ENCODE measurements at places on chromosomes 3 and 15.

DNA sequence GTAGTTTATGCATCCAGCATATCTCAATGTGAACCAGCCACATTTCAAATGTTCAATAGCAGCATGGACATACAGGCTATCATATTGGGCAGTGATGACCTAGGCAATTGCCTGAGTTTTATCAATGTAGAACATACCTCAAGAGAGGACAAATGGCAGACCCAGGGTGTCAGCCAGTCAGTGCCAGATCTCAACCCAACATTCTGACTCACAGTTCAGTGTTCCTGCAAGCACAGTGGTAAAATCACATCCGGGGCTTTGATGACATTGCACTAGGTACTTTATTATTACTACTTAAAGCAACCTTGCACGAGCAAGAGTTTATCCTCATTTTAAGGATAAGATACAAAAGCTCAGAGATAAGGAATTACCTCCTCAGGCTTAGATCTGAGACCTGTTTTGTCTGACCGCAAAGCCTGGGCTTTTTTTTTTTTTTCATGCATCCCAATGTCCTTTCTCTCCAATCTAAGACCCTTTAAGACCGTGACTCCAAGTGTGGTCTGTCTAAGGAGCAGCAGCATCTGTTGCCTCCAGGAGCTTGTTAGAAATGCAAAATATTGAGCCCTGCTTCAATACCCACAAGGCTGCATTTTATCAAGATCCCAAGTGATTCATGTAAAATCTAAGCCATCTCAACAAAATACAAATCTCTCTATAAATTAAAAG is 60.1 kb downstream of the SLC12A1 start:
- no peak for DNase-seq

DNA sequence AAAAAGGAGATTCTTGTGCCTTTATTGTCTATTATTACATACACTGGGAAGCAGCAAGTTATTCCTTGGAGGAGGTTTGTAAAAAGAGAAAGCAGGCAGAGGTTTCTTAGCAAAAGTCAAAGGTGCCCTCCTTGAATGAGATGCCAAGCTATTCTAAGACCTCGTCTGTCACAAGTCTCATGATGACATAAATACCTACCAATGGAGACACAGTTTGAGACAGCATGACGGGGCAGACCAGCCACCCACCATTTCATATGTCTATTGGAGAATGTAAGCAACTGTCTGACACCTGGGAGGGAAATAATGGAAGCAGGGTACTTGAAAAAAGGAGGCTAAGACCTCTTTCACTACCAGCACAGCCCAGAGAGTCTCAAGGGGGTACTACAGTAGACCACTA is 2.2 kb downstream of the RGMA start:
- no peak for DNase-seq

DNA sequence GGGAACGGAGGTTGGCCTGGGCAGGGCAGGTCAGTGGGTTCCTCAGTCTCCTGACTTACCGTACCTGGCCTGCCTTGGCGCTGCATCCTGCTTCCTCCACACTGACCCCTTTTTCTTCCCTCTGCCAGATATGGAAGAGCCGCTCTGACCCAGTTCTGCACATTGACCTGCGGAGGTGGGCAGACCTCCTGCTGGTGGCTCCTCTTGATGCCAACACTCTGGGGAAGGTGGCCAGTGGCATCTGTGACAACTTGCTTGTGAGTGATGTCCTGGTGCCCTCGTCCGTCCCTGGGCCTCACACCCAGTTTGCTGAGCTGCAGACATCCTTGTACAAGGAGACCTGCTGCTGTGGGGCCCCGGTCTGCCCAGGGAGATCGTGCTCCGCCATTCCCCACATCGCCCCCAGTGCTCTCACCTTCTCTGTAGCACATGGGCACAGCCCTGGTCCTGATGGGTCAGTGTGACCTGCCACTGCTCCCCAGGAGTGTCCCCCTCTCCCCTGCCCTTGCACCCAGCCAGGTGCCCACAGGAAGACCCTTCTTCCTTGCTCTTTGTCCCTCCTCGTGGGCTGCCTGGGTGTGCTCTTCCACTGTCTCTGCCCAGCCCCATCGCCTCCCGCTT is 21.0 kb downstream of the PPCDC start:
- DNase-seq, result no peak

GRCh38 chr15:58078591-58078990 is 13.1 kb upstream of the ALDH1A2 start:
- no peak for DNase-seq

- no peak for DNase-seq
These were observed 122.1 kb downstream of the MCTP2 start for GRCh38 chr15:94353488-94353820.

DNA sequence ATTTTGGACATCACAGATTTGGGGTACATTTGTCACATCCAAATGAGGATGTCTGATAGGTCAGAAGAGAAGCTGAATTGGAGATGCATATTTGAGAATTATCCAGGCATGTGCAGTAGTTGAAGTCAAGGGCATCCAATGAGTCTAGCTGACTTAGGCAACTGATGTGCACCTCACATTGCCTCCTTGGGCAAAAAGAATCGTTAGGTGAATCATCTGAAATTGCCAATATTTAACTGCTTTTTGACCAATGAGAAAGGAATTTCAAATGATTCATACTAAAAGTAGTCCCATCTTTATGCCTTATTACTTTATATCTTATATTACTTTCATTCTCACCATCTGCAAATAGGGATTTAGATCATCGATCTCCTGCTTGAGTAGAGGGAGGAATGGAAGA is 117.7 kb downstream of the CD47 start:
- DNase-seq, result no peak

DNA sequence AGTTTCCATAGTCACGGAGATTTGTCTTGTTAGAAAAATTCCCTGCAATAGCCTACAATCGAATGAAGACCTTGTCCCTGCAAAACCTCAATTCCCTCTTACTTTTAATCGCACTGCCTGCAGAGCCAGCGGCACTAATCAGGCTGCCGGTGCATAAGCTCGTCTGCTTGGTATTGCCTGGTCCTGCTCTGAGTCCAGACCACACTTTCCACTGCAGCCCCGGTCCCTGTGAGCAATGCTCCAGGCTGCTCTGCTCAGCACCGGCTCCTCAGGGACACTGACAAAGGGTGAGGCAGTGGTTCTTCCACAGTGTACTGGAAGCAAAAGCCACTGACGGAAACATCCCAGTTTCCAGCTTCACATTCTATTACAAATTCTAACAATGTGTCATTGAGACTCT is 164.3 kb downstream of the OCA2 start:
- DNase-seq, result no peak

All from C1 segment of cervical spinal cord (tissue), 14 donors.